ENCODE measurements at places on chromosomes 2 and 18. TPM values are rescaled to one million over a fixed set of nuclear protein-coding genes. Genes with fewer than 3 reads are reported as not detected.

Gene CCDC88A
- 63.8 TPM for total RNA-seq

Gene ALPG
- total RNA-seq = not detected

Gene CHN1
- total RNA-seq = 58.4 TPM

Gene KCNJ3
- total RNA-seq = not detected

Gene RIT2
- not detected for total RNA-seq

Gene CDK15
- total RNA-seq = 33.0 TPM

Gene RGPD4
- total RNA-seq = not detected

Gene PFN4
- total RNA-seq = 0.28 TPM

Gene PTPRM
- 28.3 TPM for total RNA-seq

Gene CD28
- not detected for total RNA-seq

Gene ST3GAL5
- 16.8 TPM for total RNA-seq

Gene SATB2
- total RNA-seq = 8.4 TPM

DNA sequence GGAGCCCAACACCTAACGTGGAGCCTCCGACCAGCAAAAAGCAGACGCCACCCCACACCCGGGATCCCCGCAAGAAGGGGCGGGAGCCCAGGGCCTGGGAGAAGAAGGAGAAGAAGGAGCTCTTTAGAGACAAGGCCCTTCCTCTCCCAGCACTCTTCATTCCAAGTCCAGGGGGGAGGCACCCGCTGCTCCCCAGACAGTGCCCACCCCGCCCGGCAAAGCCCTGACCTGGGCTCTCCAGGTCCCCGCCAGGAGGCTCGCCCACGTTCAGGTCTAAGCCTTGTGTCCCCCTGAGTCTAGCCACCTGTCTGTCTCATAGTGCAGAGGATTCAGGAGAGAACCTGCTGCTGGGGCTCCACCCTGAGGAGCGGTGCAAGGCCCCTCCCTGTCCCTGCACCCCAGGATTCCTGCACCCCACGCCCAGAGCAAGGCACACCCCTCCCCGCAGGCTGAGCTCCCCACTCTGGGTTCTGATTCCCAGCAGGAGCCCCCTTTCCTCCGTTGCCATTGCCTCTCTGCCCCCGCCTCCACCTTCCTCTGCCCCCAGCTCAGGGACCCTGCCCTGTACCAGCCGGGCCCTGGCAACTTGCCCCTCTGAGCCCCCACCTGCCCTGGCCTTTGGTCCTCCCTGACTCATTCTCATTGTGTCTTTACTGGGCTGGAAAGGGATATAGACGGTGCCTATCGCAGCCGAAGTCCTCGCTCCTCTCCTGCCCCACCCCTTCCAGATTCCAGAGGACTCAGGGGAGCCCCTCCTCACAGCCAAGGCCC, 33.5 kb upstream of the GPC1 start:
- no peaks in the 10 kb centered on the region for H3K4me1 ChIP-seq
- no peak for DNase-seq
- H3K27ac ChIP-seq = no peak overlapping the region
- no peaks in the 10 kb centered on the region for H3K36me3 ChIP-seq
- no peak overlapping the region for H3K4me3 ChIP-seq
- H3K27me3 ChIP-seq = peaks cover 2% of the 10 kb centered on the region

GRCh38 chr18:22961156-22961555, 28.0 kb downstream of the RBBP8 start:
- no peak overlapping the region for H3K27ac ChIP-seq
- peaks cover 2% of the 10 kb centered on the region for H3K4me1 ChIP-seq
- H3K27me3 ChIP-seq = no peaks in the 10 kb centered on the region
- no peak for DNase-seq
- H3K36me3 ChIP-seq = no peaks in the 10 kb centered on the region
- H3K4me3 ChIP-seq = no peak overlapping the region

DNA sequence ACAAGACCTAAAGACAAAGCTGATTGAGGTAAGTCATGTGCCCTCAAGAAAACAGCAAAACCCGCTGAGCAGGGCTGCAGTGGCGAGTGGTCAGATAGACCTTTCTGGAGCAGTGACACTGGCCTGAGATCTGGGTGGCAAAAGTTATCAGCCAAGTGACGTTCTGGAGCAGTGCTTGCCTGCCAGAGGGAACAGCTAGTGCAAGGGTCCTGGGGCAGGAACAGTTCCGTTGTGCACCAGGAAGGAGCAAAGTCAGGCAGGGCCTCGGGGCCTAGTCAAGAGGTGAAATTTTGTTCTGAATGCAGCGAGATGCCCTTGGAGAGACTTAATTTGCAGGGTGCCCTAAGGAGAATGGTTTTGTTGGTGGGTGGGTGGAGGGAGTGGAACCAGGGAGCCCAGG, 67.0 kb downstream of the SH3BP4 start:
- H3K27ac ChIP-seq = no peak overlapping the region
- H3K4me3 ChIP-seq = no peak overlapping the region
- H3K27me3 ChIP-seq = no peaks in the 10 kb centered on the region
- H3K4me1 ChIP-seq = peaks cover 24% of the 10 kb centered on the region
- DNase-seq = no peak
- peaks cover 20% of the 10 kb centered on the region for H3K36me3 ChIP-seq

GRCh38 chr2:134657650-134658250, 61.0 kb downstream of the TMEM163 start:
- no peaks in the 10 kb centered on the region for H3K36me3 ChIP-seq
- H3K4me1 ChIP-seq = no peaks in the 10 kb centered on the region
- H3K27ac ChIP-seq = no peak overlapping the region
- DNase-seq = no peak
- no peaks in the 10 kb centered on the region for H3K27me3 ChIP-seq
- no peak overlapping the region for H3K4me3 ChIP-seq

DNA sequence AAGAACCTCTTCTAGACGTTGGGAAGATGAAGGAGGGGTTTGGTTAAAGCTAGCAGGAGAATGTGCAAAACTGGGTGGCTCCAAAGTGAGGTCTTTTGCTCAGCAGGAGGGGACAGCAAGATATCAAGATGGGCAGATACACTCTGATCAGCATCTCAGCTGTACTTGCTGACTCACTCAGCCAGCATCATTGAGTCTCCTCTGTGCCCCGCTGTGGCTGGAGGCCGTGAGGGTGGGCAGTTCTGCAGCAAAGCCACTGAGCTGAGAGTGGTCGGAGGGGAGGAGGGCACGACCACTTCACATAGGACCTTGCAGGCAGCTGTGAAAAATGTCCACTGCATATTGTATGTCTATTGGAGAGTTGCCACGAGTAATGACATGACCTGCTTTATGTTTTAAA, 152.0 kb downstream of the CAPN13 start:
- no peaks in the 10 kb centered on the region for H3K27me3 ChIP-seq
- peaks cover 28% of the 10 kb centered on the region for H3K4me1 ChIP-seq
- peak; percentile 43 for DNase-seq
- no peaks in the 10 kb centered on the region for H3K36me3 ChIP-seq
- H3K27ac ChIP-seq = no peak overlapping the region

- peaks cover 19% of the 10 kb centered on the region for H3K4me1 ChIP-seq
- no peak overlapping the region for H3K27ac ChIP-seq
- H3K27me3 ChIP-seq = no peaks in the 10 kb centered on the region
These were observed 69.5 kb downstream of the EPAS1 start for GRCh38 chr2:46366668-46367052.

DNA sequence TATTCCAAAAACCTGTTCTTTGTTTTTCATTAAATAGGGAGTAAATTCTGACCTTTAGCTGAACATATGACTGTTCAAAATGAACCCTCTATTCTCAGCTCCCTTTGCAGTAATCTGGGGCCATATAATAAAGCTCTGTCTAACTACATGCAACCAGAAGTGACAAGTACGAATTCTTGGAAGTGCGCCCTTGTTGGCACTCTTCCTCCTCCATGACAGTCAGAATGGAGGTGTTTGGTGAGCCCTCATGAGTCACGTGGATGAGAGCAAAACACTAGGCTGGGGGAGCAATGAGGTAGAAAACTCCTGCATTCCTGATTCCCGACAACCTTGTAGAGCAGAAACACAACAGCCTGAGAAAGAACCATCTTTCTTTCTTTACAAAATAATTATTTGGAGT, 552.9 kb downstream of the FBXO15 start:
- DNase-seq = peak; percentile 41
- no peak overlapping the region for H3K27ac ChIP-seq
- no peaks in the 10 kb centered on the region for H3K36me3 ChIP-seq
- H3K27me3 ChIP-seq = no peaks in the 10 kb centered on the region
- no peak overlapping the region for H3K4me3 ChIP-seq
- H3K4me1 ChIP-seq = peaks cover 2% of the 10 kb centered on the region

GRCh38 chr2:61328707-61329251, 142.1 kb downstream of the USP34 start:
- no peak overlapping the region for H3K4me3 ChIP-seq
- DNase-seq = peak; percentile 6
- peaks cover 3% of the 10 kb centered on the region for H3K4me1 ChIP-seq
- peaks cover 19% of the 10 kb centered on the region for H3K36me3 ChIP-seq

DNA sequence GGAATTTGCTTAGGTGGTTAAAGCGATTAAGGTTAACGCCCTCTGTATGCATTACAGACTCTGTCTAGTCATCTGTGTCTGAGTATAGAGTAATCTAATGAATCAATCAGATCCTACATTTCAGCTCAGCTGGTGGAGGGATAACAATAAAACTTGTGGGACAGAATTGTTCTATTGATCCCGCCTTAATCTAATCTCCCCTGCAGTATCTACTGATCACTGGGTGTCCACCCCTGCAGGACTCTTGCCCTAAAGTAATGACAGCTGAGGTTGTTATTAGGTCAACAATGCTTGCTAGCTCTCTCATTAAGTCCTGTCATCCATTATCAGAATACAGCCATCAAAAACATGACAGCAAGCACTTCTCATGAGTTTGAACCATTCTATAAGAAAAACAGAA, 462.6 kb upstream of the TMEFF2 start:
- H3K36me3 ChIP-seq = no peaks in the 10 kb centered on the region
- no peak overlapping the region for H3K27ac ChIP-seq
- H3K27me3 ChIP-seq = no peaks in the 10 kb centered on the region
- no peak for DNase-seq

DNA sequence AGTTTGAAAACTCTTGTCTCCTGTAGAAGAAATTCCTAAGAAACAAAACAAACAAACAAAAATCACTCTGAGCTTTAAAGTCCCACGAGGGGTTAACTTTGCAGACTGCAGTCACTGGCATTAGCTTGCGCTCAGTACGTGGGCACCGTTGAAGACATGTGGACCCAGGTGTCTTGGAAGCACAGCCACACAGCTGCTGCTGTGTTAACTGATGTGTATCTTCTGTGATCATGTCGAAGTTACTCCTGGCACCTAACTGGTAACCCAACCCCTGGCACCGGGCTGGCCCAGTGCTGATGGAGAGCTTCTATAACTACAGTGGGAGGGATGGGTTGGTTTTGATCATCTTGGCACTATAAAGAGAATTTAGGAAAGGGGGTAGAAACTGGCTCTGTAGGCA, 51.6 kb upstream of the FHL2 start:
- DNase-seq = no peak
- H3K36me3 ChIP-seq = no peaks in the 10 kb centered on the region

GRCh38 chr2:24743924-24744323, 49.3 kb downstream of the PTRHD1 start:
- no peaks in the 10 kb centered on the region for H3K4me1 ChIP-seq
- H3K4me3 ChIP-seq = no peak overlapping the region
- H3K36me3 ChIP-seq = peaks cover 6% of the 10 kb centered on the region

DNA sequence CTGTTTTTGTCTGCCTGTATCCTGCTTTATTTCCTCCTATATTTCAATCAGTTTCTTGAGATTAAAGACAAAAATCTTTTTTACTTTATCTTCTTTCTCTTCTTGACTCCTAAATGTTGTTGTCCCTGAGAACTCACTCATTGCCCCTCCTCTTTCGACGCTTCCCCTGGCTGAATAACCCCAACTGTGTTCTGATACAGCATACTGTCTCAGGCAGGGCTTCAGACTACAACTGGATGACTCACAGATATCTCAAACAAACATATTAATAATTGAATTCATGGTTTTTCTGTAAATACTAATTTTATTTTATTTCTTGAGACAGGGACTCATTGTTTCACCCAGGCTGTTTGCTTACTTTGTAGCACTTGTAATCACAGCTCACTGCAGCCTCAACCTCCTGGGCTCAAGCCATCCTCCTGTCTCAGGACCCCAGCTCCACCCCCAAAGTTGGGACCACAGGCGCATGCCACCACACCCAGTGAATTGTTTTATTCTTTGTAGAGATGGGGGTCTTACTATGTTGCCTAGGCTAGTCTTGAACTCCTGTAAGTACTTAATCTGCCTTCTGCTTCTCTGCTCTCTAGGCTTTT, 9.4 kb downstream of the ITGAV start:
- DNase-seq = peak; percentile 23
- no peak overlapping the region for H3K4me3 ChIP-seq
- no peak overlapping the region for H3K27ac ChIP-seq
- H3K36me3 ChIP-seq = peaks cover 7% of the 10 kb centered on the region
- no peaks in the 10 kb centered on the region for H3K27me3 ChIP-seq

DNA sequence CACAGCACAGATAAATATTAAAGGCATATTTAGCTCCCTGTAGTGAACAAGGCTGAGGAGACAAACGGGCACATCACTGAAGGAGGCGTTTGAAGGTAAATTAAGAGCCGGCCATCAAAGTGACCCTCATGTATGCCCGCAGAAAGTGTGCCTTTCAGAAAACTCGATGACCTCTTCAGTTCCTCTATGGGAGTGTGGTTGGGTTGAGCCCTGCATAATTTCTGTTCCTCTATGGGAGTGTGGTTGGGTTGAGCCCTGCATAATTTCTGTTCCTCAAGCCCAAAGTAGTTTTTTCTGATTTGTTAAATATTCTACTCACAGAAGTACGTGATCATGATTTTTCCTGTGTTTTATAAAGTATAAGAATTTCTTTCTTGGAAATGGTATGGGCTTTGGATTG, 568.5 kb downstream of the TSN start:
- H3K36me3 ChIP-seq = no peaks in the 10 kb centered on the region
- H3K4me1 ChIP-seq = no peaks in the 10 kb centered on the region
- DNase-seq = no peak
- no peak overlapping the region for H3K27ac ChIP-seq
- H3K4me3 ChIP-seq = no peak overlapping the region

- H3K4me1 ChIP-seq = no peaks in the 10 kb centered on the region
- no peak overlapping the region for H3K27ac ChIP-seq
- no peak for DNase-seq
- H3K27me3 ChIP-seq = no peaks in the 10 kb centered on the region
- no peak overlapping the region for H3K4me3 ChIP-seq
These were observed 91.4 kb upstream of the AQP4 start for GRCh38 chr18:26956863-26957262.

DNA sequence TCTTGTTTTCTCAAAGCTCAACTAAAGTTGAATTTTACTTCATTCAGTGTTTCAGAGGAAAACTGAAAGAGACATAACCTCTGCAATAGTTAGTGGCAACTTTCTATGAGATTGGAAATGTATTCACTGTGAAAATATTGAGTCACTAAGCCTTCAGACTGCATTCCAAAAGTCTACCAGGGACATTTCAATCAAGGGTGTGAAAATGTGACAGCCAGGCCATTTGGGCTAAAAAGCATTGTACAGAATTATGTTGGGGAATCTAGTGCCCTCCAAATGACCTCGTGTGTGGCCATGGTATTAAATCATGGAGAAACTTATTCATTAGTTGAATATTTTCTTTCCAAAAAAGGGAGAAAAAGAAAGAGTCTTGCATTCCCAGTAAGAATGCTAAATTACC, 251.9 kb downstream of the GRB14 start:
- no peaks in the 10 kb centered on the region for H3K27me3 ChIP-seq
- no peak overlapping the region for H3K27ac ChIP-seq
- no peak for DNase-seq
- no peaks in the 10 kb centered on the region for H3K36me3 ChIP-seq
- no peak overlapping the region for H3K4me3 ChIP-seq

Measured in IMR-90 (cell line).